ENCODE measurements at places on chromosomes 12 and 14. TPM values are rescaled to one million over a fixed set of nuclear protein-coding genes. Genes with fewer than 3 reads are reported as not detected.

KRT77 gene
- total RNA-seq: not detected

IFI27 gene
- 184 TPM for total RNA-seq

SLC25A21 gene
- total RNA-seq: not detected

DNA sequence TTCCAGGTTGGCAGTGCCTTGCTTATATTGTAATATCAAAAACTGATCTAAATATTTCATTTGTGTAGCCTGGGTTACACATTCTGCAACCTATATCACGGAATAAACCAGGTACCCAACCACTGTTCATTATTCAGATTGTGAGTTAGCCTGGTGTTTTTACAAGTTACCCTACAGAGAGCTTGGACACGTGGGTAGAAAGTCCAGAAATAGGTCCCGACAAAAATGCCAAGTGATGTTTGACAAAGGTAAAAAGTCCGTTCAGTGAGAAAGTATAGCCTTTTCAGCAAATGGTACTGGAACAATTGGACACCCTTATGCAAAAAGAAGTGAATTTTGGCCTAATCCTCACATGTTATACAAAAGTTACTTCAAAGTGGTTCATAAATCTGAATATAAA is 17.6 kb upstream of the EVL start:
- DNase-seq: no peak

DNA sequence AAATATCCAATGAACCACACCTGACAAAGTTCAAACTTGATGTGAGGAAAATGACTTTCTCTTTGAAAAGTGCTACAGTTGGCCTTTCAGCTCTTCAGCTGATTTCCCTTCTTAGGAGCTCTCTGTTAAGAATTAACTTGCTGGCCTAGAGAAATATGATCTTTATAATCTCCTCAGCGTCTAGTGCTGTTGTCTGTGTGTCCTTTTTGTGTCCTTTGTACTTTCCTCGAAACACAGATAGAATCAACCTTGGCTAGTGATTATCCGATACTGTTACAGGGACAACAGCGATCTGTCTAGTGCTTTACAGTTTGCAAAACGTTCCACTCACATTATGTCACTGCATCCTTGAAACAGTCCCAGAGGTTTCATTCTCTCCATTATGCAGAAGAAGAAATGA is 162.8 kb upstream of the RMST start:
- no peak for DNase-seq

Data from activated CD4-positive, alpha-beta memory T cell treated with anti-CD3 and anti-CD28 coated beads, Interleukin-2, amount 10 ng/mL, durations not matched to agents 7 days and 5 days (primary cell).